Glomerular endothelial cell (primary cell): ENCODE measurements at places on chromosomes 3 and 15. TPM values are rescaled to one million over a fixed set of nuclear protein-coding genes. Genes with fewer than 3 reads are reported as not detected.

The FAM107A gene
- total RNA-seq: 48.2 and 74.4 TPM in 2 replicates

DNA sequence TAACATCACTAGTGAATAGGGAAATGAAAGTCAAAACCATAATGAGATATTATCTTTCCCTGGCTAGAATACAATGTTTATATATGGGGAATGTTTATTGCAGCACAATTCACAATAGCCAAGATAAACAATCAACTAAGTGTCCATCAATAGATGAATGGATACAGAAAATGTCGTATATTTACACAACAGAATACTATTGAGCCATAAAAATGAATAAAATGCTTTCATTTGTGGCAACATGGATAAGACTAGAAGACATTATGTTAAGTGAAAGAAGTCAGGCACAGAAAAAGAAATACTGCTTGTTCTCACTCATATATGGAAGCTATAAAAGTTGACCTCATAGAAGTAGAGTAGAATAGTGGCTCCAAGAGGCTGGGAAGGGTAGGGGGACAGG is 65.2 kb downstream of the SLC9C1 start:
- no peak for DNase-seq

DNA sequence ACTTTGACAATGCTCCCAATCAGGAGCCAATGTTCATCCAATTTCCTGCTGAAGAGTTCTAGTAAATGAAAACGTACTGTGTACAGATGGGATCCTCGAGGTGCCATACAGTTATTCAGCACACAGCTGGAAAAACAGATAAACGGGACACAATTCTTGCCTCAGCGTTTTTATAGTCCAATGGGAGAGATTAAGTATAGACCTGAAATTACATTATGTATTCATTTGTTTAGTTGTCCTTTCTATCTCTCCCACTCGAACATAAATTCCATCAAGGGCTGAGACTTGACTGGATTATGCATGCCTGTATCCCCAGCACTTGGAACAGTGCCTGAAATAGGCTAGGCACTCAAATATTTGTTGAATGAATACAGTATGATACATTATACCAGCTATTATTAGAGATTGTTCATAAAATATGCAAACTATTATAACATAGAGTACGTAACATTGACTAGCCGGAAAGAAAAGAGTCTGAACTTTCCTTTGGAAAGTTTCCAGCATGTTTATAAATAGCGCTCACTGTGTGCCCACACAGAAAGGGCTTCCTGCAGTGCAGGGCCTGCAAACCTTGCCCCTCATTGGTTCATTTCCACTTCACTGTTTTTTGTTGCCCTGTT is 27.4 kb upstream of the SNTN start:
- no peak for DNase-seq

- DNase-seq: no peak
These were observed 51.2 kb upstream of the TNIK start for GRCh38 chr3:171511450-171511849.

DNA sequence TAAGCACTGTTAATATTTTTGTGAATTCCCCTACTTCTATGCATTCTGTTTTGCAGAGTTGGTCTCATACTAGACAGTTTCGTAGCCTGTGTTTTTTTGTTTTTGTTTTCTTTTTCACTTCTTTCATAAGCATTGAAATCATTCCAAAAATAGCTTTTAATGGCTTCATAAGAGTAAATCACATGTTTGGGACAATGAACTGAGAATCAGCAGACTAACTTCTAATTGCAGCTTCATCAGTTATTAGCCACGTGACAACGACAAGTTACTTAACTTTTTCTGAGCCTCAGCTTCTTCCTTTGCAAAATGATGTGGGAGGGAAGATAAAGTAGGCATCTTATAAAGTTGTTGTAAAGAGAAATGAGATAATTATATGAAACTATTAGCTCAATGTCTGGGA is 124.8 kb downstream of the LIPC start:
- no peak for DNase-seq

The ACOX2 gene
- total RNA-seq: 0.10 and 4.7 TPM in 2 replicates

DNA sequence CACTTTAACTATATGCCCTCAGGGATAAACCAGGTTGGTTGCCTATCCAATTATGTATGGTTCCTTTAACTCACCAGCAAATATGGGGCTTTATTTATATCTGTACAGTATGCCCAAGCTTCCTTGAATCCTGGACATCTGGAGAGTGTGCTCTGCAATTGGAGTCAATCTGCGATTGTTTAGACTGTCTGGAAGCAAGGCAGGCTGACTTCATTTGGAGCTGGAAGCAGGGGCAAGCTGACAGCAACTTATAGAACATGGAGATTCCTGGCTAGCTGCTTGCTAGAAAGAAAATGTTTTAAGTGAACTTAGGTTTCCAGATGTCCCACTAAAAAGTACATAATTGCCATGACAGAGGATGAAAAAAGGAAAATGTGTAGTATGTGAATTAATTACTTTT is 63.7 kb upstream of the TPRG1 start:
- DNase-seq: no peak

The RAB6B gene
- 3.8 and 4.3 TPM in 2 replicates for total RNA-seq

- no peak for DNase-seq
These were observed 214.5 kb upstream of the IGF1R start for GRCh38 chr15:98433856-98434255.
